ENCODE measurements at places on chromosomes 2 and 18.

- no peak for DNase-seq
Measured at GRCh38 chr2:235582081-235582686, 88.3 kb downstream of the AGAP1 start.

DNA sequence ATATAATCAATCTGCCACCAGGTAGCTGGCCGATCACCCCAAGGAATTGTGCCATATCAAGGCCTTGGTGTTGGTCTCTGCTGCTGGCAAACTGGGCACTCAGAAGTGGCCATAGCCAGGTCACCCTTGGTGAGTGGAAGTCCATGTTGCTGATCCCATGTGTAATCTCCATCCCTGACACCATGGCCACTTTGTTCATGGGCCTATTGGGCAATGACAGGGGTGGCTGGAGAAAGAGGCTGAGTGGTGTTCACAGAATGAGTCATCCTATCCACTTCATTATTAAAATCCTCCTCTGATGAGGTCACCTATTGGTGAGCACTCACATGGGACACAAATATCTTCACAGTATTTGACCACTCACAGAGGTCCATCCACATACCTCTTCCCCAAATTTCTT, 26.7 kb upstream of the CD226 start:
- no peak for DNase-seq

DNA sequence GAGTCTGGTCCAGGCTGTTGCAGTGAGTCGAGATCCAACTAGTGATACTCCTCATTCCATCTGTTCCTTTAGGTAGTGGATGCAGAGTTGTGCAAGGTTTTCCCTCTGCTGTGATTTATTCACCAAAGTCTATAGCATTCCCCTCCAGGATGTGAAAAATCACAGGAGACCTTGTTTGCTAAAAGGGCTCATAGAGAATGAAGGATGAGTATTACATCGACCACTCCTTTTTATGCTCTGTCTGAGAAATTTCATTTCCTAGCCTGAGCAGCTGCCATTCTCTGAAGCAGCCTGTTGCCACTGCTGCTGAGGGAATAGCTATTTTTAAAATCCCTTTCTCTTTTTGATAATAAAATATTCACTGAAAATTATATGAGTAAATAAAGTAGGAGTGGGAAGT, 134.1 kb upstream of the LRRTM1 start:
- DNase-seq, result no peak

GRCh38 chr2:219789476-219789875, 162.0 kb downstream of the SLC4A3 start:
- DNase-seq, result no peak

- no peak for DNase-seq
Measured at GRCh38 chr2:155412598-155412997, 714.1 kb downstream of the KCNJ3 start.

DNA sequence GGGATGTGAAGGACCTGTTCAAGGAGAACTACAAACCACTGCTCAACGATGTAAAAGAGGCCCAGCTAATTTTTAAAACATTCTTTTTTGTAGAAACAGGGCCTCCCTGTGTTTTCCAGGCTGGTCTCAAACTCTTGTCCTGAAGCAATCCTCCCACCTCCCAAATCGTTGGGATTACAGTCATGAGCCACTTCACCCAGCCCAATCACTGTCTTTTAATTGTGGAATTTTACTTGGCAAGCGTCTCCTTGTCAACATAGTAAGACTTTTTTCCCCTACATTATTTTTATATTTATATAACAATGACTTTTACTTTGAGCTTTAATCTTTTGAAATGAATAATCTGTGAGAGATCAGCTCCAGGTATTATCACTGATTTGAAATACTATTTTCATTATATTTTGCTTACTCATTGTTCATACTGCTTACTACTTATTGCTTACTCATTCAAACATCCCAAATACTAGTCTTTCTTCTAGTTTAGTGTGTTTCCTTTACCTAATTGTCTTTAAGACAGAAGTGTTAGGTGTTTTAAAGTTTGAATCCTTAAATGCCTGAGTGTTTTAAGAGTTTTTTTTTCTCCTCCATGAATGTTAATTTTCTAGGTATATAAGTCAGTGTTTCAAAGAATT, 48.9 kb downstream of the PTPN4 start:
- no peak for DNase-seq

- DNase-seq, result peak; percentile 54
Measured at GRCh38 chr2:136281281-136282114, 163.5 kb upstream of the CXCR4 start.

- no peak for DNase-seq
Measured at GRCh38 chr18:46668694-46669093, 11.7 kb upstream of the LOXHD1 start.

- DNase-seq, result no peak
Measured at GRCh38 chr2:117833911-117834310, 19.4 kb downstream of the DDX18 start.

DNA sequence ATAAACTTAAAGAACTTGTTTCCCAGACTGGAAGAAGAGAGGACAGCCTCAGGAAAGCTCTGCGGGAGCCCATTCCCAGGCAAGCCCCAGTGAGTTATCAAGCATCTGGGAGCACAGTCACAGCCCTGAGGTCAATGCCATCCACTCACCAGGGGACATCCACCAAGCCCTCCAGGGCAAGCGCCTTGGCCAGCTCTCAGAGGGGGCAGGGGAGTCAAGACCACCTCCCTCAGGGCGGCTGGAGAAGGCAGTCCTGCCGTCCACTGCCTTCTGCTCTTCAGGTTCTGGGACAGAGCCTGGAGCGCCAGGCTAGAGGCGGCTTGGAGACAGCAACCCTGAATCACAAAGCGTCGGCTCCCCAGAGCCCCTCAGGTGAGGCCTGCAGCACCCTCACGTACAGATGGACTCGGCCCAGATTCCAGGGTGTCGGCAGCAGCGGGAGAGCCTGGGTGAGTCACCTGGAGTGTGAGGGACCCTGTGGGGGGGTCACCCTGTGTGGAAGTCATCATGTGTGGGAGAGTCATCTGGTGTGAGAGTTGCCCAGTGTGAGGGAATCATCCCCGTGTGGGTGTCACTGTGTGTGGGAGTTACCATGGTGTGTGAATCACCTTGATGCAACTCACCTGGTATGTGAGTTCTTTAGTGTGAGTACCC, 100.9 kb upstream of the TEX51 start:
- no peak for DNase-seq
